Activated T-cell treated with anti-CD3 and anti-CD28 coated beads, Interleukin-2, amount 50 U/mL, for 4 hours (primary cell): ENCODE measurements at places on chromosomes 3 and 15. TPM values are rescaled to one million over a fixed set of nuclear protein-coding genes. Genes with fewer than 3 reads are reported as not detected.

Gene CHRFAM7A
- total RNA-seq: 0.29 TPM

Gene ACAP2
- 30.0 TPM for total RNA-seq

Gene MRPL46
- 50.0 TPM for total RNA-seq

Gene PLCH1
- total RNA-seq: 0.08 TPM

Gene GPR160
- total RNA-seq: 2.2 TPM

Gene CLDN18
- total RNA-seq: 0.08 TPM

Gene MYZAP
- total RNA-seq: 0.22 TPM

DNA sequence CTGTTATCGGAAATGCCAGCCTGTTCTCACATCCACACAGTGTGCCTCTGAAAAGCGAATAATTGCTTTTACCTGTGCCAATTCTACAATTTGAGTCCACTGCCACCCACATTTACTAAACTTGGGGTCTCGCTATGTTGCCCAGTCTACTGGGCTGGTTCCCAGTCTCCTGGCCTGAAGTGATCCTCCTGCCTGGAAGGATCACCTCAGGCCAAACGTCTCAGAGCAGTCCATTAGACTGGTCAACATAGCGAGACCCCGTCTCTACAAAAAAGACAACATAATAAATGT, 827 bp upstream of the INO80 start:
- no peak for DNase-seq

GRCh38 chr15:90187257-90187868, 13.8 kb upstream of the SEMA4B start:
- DNase-seq: no peak

GRCh38 chr3:78725703-78726246, 1042.0 kb downstream of the ROBO1 start:
- DNase-seq: no peak

GRCh38 chr15:41671656-41672648, 11.7 kb downstream of the MGA start:
- DNase-seq: no peak

- no peak for DNase-seq
Measured at GRCh38 chr3:122862381-122862780, 67.5 kb downstream of the SLC49A4 start.

DNA sequence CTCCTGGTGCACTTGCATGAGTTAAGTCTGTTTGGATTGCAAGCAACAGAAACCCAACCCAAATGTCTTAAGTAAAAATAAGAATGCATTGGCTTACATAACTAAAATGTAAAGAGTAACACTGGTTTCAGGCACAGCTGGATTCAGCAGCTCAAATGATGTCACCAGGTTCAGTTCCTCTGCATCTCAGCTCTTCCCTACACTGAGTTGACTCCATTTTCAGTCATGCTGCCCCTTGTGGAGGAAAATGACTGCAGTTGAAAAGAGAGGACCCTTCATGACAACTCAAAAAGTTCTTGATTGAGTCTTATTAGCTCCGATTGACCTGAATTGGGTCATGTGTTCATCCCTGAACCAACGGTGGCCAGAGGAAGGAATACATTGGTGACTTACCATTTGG, 138.5 kb upstream of the ABI3BP start:
- DNase-seq: no peak

DNA sequence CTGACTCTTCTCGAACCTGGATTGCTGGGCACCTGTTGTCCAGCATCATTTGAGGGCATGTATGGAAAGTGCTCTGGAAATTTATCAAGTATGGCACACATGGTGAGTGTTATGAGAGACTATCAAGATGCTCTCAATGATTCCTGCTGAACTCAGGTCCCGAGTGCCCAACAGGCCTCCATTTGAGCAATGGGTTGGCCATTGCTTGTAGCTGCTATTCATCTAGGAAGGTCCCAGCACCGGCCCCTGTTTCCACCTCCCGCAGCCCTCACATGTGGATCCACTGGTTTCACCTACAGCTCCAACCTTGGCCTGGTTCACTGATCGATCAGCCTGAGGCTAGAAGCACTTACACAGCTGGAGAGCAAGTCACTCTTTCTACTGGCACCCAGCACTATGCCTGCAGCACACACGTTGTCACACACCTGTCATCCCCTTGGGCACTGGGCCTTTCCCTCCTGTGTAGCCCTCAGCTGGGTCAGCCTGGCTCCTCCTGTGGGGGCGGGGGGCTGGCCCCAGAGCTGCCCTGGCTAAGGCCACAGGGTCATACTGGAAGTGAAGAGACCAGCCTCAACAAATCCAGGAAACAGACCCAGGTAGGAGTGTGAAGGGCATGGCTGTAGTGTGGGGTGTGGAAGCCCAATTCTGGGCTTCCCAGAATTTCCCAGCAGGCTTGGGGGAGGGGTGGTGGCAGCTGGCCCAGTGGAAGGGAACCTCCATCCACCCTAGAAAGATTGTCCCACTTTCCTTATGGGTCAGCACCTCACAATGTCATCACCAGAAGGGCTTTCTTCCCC, 41.7 kb upstream of the SMAD3 start:
- no peak for DNase-seq

GRCh38 chr15:61447981-61448380, 218.9 kb upstream of the RORA start:
- no peak for DNase-seq

DNA sequence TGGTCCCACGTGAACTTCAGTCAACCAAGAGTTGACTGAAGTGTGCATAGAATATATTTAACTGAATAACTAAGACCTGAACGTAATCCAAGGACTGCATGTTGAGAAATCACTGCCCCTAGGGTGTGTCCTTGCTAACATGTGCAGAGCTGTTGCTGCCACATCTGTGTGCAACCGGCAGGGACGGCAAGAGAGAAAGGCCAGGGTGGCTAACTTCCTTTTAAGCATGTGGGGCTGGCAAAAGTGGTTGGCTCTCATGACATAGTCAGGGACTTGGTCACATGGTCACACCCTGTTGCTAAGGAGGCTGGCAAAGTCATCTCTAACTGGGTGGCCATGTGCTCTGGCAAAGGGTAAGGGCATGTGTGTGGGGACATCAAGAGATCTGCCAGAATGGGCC, 52.4 kb downstream of the GASK1A start:
- no peak for DNase-seq

GRCh38 chr3:150251187-150252062, 156.7 kb upstream of the TSC22D2 start:
- no peak for DNase-seq

GRCh38 chr15:50150349-50150748, 31.3 kb upstream of the ATP8B4 start:
- no peak for DNase-seq

DNA sequence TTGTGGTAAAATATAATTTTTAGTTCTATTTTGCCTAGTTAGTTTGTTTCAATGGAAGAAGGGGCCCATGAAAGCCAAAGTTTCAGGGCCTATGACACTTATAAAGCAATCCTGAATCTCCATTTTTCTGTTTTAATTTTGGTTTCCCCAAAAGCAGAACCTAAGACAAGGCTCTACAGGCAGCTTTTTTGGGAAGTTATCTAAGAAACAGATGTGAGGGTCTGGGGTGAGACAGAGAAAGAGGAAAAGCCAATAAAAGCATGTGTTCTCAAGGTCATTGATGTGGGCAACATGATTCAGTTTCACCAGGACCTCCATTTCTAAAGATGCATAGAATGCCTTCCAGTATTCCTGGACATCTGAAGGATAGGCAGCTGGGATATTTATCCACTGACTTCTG, 598.5 kb downstream of the PDCD6IP start:
- no peak for DNase-seq

DNA sequence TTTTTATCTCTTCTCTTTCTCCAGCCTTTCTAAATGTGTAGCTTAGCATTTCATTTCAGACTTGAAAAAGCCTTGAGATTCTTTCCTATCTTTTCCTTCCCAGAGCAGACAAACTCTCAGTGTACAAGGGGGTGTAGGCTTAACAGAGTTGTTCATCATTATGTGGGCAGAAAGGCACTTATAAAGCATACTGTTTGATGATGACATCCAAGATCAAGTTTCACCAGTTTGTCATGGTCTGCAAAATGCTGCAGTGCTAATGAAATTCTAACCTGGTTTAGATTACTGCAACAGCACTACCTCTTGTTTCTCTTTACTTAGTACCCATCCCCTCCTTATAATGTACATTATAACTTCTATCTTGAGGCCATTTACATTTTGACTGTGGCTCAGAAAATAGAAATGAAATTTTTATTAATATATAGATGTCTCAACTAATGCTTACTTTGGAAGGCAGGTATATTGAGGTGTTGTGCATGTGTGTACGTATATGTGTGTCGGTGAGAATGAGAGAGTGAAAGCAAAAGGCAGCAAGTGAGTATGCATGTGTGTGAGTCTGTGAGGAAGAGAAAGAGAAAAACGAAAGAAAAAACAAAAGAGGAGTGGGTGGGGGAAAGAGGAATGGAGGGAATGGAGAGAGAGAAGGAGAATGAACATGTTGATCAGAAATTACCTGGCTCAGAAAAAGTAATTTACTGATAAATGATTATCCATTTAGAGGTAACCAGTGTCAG, 1043.6 kb downstream of the TUSC7 start:
- DNase-seq: no peak

DNA sequence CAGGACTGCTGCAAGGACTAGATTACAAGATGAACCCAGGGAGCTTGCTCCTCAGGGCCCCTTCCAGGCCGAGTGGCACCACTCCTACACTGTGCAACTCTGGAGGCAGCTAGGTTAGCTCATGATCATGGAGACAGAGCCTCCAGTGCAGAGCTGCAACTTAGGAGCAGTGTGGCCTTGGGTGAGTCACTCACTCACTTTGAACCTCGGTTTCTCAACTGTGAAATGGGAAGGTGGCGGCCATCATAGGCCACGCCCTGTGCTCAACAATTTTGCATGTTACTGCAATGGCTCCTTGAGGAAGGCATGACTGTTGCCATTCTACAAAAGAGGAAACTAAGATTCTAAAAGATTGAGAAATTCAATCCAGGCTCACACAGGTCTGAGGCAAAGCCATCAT, 11.2 kb upstream of the CXCR6 start:
- no peak for DNase-seq

GRCh38 chr15:87907676-87908446, 348.7 kb downstream of the NTRK3 start:
- DNase-seq: no peak

- DNase-seq: no peak
Measured at GRCh38 chr3:14920536-14920935, 26.8 kb upstream of the NR2C2 start.

DNA sequence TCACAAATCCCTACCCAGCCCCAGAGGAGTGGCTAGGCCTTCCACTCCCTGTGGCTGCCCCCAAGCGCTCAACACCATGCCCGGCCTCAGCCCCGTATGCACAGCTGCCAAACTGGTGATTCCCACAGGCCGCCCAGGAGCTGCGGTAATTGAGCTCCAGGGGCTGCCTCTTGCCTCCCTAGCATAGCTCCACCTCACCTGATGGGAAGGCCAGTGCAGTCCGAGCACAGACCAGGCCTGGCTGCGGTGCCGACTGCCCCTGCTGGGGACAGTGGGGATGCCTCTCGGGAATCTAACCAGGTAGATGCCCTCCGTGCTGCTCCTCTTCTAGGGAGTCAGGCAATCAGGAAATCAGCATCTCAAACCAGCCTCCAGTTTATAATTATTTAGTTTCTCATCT, 25.9 kb downstream of the SCN5A start:
- DNase-seq: no peak

GRCh38 chr3:31575448-31575847, 42.7 kb downstream of the STT3B start:
- DNase-seq: no peak

GRCh38 chr3:195905970-195906864, 2.1 kb downstream of the TNK2 start:
- DNase-seq: no peak

- DNase-seq: no peak
Measured at GRCh38 chr3:126578702-126579101, 20.0 kb upstream of the C3orf22 start.

DNA sequence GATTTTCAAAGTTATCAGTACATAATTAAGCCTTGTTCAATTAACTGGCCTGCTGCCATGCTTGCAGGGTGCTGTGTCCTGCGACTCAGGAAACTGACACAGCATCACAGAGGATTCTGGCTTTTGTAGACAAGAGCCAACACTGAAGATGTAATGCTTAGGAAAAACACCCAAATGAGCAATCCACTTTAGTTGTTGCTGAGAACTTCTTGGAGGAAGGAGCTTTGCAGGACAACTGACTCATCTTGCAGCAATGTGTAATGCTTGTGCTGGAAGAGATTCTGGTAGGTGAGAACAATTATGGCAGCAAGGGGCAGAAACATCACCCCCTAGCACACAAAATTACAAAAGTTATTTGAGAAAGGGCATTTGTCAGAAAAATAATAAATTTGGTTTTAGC, 67.6 kb downstream of the NLGN1 start:
- DNase-seq: no peak

GRCh38 chr15:60585743-60586708, 107.1 kb upstream of the ICE2 start:
- DNase-seq: peak; percentile 50

- no peak for DNase-seq
Measured at GRCh38 chr3:63909431-63909830, 2.8 kb downstream of the SCAANT1 start.
